ENCODE measurements at places on chromosomes 5 and 9. TPM values are rescaled to one million over a fixed set of nuclear protein-coding genes. Genes with fewer than 3 reads are reported as not detected.

The ROR2 gene
- total RNA-seq = 5.7 TPM

The CNTNAP3 gene
- total RNA-seq = 7.1 TPM

The TPPP gene
- 6.9 TPM for total RNA-seq

The UBAC1 gene
- total RNA-seq = 40.2 TPM

The PRDM9 gene
- not detected for total RNA-seq

Measured in kidney (tissue), 22 donors.